ENCODE measurements at places on chromosomes 7 and 10.

- no peak for DNase-seq
Observed at GRCh38 chr10:79234391-79235315, 112.6 kb upstream of the PPIF start.

DNA sequence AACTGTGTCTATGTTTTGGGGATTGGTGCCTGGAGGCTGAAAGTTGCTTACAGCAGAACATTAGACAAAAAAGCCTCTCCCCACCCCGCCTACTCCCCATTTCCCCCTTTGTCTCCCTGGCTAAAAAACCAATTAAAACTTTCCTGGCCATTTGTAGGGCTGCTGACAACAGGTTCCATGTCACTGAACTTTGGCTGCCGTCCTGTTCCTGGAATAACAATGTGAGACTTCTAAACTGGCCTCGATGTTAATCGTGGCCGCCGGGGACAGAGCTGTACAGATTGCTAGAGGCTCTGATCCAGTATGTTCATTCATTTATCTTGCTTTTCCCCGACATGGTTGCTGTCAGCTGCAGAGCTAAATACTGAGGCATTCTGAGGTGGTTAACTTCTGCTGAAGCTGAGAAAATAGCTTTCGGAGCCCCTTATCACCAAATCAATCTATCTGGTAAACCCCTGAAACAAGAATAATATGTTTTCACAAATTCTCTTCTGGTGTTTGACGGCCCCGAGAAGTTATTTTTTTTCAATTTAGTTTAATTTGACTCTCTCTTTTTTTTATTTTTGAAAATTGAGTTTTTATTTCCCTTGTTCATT lies 271.6 kb downstream of the GFRA1 start:
- DNase-seq = no peak

- peak; percentile 23 for DNase-seq
Observed at GRCh38 chr10:87659571-87660483, at the start of gene PAPSS2. Gene PAPSS2 (plus strand): TSS chr10:87659878. CDS start chr10:87659982, 104 bp downstream.

DNA sequence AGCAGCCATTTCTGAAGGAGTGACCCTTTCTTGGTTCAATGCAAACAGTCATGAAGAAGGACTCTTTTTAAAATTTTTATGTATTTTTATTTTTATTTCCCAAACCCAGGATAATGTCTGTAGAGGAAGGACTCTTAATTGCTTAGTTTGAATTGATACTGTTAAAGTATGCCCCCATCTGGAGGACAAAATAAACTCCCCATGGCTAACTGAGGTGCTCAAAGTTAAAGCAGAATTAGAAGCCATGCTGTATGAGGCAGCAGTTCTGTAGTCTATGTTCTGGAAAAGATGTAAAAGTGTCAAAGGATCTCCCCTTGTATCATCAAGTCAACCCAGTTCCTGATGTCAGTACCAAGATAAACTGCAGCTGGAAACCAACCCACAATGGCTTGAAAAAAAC lies 617.9 kb upstream of the GRM3 start:
- DNase-seq = no peak

DNA sequence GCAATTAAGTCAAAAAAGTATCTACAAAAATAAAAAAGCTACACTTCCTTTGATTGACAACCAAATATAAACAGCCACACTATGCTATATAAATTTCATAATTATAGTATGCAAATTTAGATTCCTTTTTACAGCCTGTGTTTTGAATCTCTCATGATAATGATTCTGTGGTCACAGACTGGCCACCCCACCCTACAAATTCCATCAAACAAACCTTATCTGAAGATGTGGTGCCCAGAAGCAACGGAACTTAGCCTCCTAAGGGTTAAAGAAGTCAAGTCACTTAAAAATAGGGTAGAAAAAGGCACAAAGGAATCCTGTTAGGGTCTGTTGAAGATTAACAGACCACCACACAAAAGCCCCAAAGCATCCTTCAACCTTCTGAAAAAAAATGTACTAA lies 351.8 kb downstream of the INHBA start:
- DNase-seq = no peak

- no peak for DNase-seq
Observed at GRCh38 chr10:53479365-53479764, 706.8 kb upstream of the MBL2 start.

DNA sequence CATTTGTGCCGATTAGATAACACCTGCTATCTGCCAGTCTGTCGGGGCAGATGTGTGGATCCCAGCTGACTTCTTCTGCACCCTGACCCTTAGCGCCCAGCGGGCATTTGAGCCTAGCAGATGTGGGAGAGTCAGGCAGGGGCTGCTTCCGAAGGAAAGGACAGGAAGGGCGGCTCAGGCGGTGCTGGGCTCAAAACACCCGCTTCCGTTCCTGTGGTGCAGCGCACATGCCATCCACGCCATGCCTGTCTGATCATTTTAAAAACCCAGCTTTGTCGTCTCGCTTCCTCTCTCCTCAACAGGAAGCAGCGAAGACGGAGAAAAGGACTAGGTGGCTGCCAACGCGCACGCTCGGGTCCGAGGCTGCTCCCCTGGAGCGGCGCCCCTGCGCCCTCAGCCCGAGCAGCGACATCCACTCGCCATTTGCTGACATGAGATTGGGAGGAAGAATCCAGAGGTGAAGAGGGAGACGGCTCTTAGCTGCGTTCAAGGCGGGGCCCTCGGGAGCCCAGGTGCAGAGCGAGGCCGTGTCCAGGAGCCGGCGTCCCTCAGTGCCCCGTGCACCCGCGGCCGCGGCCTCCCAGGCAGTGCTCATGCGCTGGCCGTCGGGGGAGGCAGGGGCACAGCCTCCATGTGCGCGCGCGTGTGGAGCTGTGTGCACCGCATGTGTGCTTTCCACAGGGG lies 5.9 kb upstream of the BHLHA15 start:
- DNase-seq = no peak

DNA sequence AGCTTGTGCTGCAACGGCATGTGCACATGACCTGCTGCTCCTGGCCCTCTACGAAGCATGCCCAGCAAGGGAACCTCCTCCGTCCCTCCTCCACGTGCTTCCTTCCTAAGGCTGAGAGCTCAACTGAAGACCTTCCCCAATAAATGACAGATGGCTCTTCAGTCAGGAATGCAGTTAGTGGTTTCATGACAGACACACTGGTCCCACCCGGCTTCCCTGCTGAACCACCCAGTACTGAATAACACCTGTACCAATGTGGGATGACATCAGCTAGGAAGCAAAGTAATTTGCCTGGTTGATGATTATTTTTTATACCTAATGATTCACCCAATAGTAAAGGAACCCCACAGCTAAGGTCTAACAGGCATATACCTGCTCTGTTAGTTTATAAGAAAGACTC lies 69.1 kb downstream of the SCRN1 start:
- no peak for DNase-seq

DNA sequence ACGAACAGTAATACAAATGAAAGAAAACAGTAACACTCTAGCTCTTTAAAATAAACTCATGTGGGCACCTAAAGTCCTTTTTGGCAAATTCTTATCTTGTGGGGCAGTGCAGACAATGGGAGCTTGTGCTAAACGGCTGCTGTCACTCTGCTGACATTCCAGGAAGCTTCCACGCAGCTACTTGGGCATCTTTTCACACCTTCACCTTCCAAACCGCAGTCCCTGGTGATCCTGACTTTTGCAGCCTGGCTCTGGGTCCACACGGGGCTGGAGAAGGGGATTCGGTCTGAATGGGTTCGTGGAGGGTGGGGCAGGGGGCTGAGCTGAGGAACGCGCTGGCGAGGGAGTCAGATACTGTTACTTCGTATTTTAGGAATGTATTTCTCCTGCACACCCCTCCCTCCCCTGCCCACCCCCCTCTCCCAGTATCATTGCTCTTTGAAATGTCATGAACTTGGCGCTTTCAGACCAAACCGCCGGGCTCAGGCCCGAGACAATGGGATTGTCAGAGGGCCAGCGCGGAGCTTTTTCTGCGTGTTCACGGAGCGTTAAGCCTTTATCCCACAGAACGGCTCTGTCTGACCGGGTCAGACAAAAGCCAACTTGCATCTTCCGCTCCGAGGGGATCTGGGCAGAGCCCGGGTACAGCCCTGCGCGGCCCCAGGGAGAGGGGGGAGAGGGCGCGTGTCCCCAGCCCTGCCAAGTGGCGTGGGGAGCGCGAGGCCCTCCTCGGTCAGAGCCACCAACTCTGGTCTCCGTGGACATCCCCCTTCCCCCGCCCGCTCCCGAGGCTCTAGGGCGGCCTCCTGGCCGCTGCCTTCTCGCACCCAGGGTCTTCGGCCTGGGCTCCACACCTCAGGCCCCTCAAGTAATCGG lies 76.7 kb upstream of the EN2 start:
- no peak for DNase-seq

- peak; percentile 67 for DNase-seq
Observed at GRCh38 chr10:11863353-11864109, 40.4 kb downstream of the PROSER2 start.

DNA sequence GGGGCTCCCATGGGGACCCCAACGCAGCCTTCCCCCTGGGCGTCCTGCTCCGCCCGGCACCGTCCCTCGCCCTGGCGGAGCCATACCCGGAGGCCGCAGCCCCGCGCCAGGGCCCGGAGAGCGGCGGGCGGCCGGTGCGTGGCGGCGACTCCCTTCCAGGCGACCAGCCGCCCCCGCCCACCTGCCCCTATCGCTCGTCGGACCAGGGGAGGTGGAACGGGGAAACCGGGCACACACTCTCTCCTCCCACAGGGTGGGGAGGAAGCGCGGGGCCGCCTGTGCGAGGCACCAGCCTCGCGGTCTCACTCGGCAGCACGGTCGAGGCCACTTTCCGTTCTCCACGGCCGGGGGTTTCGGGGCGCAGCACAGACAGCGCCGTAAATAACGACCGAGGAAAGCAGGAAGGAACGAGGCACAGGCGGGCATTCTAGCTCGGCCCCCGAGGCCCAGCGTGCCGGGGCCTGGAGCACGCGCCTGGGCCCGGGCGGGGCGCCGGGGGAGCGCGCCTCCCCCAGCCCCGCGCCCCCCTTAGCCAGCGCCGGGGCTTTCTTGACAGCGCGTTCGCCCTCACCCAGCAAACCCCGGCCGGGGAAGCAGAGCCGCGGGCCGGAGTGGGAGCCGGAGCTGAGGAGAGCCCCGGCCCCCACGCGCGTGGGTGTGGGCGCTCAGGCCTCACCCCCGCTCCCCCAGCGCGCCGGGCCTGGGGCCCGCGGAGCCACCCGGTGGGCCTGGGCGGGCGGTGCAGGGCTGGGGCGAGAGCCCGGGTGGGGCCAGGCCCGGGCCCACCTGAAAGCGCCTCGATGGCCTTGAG lies 936 bp downstream of the IGF2BP3 start:
- no peak for DNase-seq

- no peak for DNase-seq
Observed at GRCh38 chr7:49172639-49173038, 248.3 kb downstream of the CDC14C start.

- DNase-seq = no peak
Observed at GRCh38 chr7:110921595-110922151, 169.3 kb upstream of the LRRN3 start.

Data from hematopoietic multipotent progenitor cell (in vitro differentiated cells).